ENCODE measurements at places on chromosomes 13 and 19. TPM values are rescaled to one million over a fixed set of nuclear protein-coding genes. Genes with fewer than 3 reads are reported as not detected.

The MUC16 gene
- total RNA-seq = 0.03 TPM

The MCEMP1 gene
- total RNA-seq = 0.63 TPM

The APOC4 gene
- total RNA-seq = not detected

The TEAD2 gene
- total RNA-seq = 48.8 TPM

The OR10H1 gene
- 0.10 TPM for total RNA-seq

The BEST2 gene
- total RNA-seq = not detected
